Epithelial cell of proximal tubule (primary cell): ENCODE measurements at places on chromosomes 4 and X.

GRCh38 chr4:68466751-68467150, 19.5 kb downstream of the TMPRSS11E start:
- peak; percentile 39 for DNase-seq

GRCh38 chrX:9816084-9816700, 30.0 kb downstream of the SHROOM2 start:
- no peak for DNase-seq

GRCh38 chr4:157804986-157805385, 367.8 kb downstream of the GASK1B start:
- DNase-seq, result no peak

GRCh38 chr4:168734703-168735678, 238.1 kb downstream of the PALLD start:
- DNase-seq, result no peak

- DNase-seq, result no peak
Observed at GRCh38 chr4:52588097-52588496, 71.0 kb downstream of the USP46 start.

DNA sequence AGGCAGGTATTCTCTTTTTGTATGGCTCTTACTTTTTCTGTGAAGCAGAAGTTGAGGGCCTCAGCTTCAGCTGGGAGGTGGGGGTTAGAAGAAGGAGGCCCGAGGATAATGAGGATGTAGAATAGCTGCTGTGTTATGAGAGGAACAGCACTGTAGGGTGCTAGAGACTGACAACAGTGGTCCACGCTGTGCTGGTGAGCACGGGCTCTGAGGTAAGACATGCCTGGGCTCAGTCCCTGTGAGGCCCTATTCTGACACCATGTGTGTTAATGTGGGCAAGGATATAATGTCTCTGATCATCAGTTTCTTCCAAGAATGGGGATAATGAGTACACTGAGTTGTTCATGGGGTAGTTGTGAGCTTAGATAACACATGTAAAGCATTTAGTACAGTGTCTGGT, 55.3 kb upstream of the SFRP2 start:
- no peak for DNase-seq

DNA sequence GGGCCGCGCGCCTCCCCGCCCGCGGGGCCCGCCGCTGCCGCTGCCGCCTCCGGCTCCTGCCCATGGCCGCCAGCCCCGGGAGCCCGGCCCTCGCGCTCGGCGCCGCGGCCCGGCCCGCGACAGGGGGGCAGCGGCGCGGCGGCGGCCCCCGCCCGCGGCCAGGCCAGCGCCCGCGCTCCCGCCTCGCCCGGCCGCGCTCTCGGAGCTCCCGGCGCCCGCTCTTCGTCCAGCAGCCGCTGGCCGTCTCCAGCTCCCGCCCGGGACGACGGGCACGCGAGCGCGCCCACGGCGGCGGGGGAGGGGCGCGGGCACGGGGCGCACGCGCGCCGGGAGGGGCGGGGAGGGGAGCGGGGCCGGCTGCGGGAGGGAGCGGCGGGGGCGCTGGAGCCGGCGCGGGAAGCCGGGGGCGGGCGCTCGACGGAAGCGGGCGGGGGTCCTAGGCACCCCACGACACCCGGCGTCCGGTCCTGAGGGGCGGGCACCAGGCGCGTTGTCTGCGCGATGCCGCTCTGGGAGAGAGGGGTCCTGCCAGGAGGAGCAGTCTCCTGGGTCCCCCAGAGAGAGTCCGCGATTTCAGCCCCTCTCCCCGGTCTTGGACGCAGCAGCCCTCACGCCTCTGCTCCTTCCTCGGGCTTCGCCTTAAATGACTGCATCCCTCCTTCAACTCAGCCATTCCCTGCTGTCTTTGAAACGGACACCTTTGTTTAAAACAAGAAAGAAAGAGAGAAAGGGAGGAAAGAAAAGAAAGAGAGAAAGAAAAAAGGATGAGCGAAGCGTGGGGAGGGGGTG, 490 bp upstream of the PDZD4 start:
- DNase-seq, result no peak

GRCh38 chr4:64935469-64936001, 526.3 kb upstream of the TECRL start:
- DNase-seq, result no peak

DNA sequence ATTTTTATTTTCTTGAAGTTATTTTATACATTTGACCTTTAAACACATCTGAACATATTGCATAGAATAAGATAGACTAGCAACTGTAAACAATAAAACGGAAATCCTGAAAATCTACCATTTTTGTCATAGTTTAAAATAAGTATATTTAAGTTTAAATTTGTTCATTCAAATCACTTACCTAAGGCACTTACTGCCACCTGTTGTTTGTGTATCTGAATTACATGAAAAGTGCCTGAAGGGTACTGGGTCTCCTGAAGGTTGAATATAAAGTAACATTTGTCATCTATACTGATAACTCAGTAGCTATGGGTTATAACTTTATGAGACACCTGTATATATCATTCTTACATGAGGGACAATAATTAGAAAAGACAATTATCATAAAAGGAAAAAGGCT, 38.6 kb downstream of the TRPC5 start:
- peak; percentile 2 for DNase-seq

DNA sequence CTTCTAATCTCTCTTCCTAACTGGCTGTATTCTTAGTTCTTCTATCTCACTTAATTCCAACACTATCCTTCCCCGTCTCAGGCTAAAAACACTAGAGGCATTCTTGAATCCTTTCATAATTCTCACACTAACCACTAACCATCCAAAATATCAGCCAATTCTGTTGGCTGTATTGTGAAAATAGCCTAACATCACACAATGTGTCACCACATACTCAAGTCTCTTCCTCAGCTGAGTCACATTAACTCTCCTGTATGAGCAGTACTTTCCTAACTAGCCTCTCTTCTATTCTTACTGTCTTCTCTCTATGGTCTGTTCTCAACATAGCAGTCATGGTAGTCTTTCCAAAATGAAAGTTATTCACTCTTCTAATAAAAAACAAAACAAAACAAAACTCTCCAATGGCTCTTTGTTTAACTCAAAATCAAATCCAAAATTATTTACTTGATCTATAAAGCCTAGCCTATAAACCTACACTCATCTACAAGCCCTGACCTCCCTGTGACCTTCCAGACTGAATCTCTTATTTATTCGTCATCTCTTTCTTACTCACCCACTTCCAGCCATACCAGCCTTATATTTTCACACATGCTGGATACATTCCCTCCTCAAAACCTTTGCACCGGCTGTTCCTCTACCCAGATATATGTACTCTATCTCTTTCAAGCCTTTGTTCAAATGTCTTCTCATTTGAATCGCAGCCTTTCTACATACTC, 445.9 kb downstream of the TLL1 start:
- DNase-seq, result peak; percentile 30

DNA sequence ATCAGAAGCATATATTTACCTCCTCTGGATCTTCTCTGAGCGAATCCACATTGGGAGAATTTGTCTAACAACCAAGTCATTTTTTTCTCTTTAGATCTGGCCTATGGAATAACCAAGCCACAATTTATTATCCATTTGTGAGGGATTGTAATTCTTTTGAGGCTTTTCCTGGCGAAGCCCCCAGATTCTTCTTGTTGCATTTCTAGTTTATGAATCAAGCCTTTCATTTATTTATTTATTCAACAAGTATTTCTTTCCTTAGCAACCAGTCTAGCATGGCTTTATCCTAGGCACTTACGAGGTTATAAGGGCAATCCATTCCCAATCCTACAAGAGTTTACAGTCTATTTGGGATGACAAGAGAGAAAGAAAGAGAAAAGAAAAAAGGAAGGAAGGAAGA, 18.4 kb upstream of the FNIP2 start:
- DNase-seq, result no peak

DNA sequence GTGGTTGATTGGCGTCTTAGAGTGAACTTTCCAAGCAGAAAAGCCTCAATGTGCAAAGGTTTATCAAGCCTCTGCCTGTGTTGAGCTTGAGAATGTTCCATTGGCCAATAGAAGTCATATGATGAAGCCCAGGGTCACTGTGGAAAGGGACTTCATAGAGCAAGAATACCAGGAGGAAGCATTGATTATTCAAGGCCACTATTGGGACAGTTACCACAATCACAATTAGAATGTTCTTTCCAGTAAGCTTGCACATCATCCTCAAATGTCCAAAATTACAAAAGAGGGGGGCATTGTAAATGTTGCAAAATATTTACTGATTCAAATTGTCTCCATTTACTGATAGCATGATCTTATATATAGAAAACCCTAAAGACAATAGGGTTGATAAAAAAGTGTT, 32.9 kb upstream of the NDP start:
- no peak for DNase-seq

DNA sequence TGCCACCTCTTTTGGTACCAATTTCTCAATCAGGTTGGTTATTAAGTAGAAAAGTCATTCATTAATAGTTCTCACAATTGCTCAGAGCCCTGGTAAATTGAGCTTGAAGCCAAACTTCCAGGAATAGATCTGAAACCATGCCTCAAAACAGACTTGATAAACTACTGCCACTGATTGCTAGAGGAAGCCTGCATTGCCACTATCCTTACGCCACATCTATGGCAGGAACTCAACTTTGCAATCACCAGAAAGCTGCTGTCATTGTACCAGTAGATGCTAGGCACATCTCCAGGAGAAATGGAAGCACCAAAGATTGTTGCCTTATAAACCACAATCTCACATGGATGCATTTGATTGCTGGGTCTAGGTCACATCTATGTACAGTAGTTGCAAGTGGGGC, 21.6 kb upstream of the TSPAN7 start:
- no peak for DNase-seq

GRCh38 chr4:20754036-20754435, 53.8 kb downstream of the PACRGL start:
- no peak for DNase-seq

DNA sequence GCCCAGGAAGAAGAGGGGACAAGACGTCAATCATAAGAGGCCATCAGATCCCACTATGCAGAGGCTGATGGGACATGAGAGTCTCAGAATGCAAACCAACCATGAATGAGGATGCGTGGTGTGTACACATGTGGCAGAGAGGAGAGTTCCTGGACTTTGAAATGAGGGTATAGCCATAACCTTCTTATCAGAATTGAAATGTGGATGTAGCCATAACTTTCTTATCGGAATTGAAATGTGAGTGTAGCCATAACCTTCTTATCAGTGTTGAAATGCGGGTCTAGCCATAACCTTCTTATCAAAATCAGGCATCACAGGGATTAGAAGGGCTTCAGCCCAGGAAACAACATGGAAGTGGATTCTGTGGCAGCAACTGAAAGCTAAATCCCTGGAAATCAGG, 415.5 kb upstream of the FAT1 start:
- DNase-seq, result no peak

GRCh38 chr4:8599091-8599460, 6.5 kb downstream of the CPZ start:
- DNase-seq, result no peak

DNA sequence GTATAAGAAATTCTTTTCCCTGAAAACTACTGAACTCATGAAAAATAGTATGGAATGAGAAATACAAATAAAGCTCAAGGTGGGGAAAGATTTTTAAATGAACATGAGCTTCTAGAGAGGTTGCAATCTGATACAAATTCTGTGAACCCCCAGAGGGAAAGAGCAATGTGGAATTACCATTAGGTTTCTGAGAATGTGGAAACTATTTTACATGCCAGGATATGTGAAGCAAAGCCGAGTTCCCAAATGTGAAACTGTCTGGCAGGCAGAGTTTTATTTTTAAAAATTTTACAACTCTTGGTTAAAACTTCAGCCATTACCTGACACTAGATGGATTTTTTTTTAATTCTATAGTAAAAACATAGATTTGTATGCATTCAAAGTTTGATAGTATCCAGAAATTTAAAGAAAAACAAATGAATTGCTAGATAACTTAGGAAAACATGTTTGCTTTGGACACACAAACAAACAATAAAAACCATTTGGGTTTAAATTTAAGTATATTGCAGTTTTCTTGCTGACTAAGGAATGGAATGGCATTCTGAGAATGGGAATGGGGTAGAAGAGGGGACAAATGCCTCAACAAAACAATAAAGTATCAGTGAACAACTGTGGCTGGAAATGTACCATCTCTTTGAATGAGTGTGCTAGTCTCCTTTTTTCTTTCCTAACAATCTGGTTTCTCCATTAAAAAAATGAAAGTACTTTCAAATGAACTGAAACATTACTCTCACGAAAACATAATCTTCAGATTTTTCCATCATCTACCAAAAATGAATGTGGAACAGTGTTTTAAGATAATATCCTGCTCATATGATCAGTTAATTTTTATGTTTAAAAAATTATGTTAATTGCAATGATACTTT, 99.6 kb downstream of the PCDH18 start:
- DNase-seq, result no peak

DNA sequence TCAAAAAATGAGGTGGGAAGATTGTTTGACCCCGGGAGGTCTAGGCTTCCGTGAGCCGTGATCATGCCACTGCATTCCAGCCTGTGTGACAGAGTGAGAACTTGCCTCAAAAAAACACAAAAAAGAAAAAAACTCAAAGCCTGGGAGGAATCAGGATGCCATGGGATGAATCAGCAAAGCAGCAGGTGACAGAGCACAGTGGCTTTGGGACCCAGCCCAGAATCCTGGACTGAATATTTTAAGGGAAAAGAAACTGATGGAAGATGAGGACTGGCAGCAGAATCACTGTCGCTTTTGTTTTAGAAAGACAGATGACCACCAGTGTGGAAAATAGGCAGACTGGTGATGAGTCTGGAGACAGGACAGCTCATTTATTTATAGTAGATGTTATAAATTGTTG, 16.6 kb downstream of the S100G start:
- no peak for DNase-seq

- DNase-seq, result no peak
Observed at GRCh38 chr4:157075811-157076577, at the start of gene GLRB. Gene GLRB, plus strand, starts transcription at chr4:157076150. Its CDS starts 1,875 bp downstream, at chr4:157078025.

DNA sequence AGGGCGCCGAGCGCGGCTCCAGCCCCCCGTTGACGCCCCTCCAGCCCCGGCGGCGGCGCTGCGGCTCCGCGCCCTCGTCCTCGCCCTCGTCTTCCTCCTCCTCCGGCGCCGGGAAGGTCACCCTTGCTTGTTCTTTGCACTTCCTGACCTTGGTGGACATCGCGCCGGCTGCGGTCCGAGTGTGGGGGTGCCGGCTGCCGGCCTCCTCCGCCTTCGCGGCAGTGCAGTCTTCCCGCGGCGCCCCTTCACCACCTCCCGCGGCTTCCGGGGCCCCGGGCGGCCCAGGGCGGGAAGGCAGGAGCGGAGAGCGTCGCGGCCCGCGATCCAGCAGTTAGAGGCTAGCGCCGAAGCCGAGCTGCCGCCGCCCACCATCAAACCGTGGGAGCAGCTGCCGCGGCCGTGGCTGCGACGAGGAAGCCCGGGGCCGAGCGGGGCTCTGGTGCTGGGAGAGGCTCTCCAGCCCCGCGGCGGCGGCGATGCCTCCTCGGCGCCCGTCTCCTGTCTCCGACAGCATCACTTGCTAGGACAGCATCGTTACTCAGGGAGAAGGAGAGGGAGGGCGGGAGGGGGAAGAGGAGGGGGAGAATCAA, at the start of gene TRPC3:
Gene TRPC3, minus strand, starts transcription at position 540 of the 590 bp plus-strand sequence. Its CDS starts 380 bp downstream, at position 160.
- DNase-seq, result no peak

DNA sequence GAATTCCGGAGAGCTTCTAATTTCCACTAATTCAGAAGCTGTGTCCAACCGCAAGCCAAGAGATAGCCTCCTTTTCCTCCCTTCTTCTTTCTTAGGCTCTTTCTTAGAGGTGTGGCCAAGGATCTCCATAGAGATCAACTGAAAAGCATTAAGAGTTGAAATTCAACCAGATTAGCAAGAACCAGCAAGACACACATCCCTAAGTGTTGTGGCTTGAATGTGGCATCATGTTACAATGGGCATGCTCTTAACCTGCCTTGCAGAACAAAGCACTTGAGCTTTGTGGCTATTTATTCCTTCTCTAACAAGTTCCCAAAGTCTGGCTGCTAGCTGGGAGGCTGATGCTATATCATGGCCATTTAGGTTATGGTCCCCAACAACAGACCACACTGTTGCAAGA, 10.4 kb downstream of the ANOS1 start:
- DNase-seq, result no peak

- DNase-seq, result no peak
Observed at GRCh38 chr4:154478547-154478946, 13.1 kb downstream of the DCHS2 start.
